ENCODE measurements at places on chromosomes 3 and 15. TPM values are rescaled to one million over a fixed set of nuclear protein-coding genes. Genes with fewer than 3 reads are reported as not detected.

CLDN18 gene
- total RNA-seq = not detected

MYZAP gene
- total RNA-seq = 0.82 TPM

PP2D1 gene
- total RNA-seq = not detected

TIGIT gene
- total RNA-seq = 48.1 TPM

GNL3 gene
- total RNA-seq = 110 TPM

POLQ gene
- total RNA-seq = 0.47 TPM

ADCY5 gene
- not detected for total RNA-seq

ANKUB1 gene
- total RNA-seq = not detected

SLC49A4 gene
- total RNA-seq = 7.2 TPM

TM6SF1 gene
- total RNA-seq = not detected

GLT8D1 gene
- total RNA-seq = 25.1 TPM

ADAMTSL3 gene
- 0.15 TPM for total RNA-seq

LRRC49 gene
- total RNA-seq = 0.77 TPM

COL8A1 gene
- total RNA-seq = 0.16 TPM

CCR9 gene
- 4.2 TPM for total RNA-seq

ADGRG7 gene
- not detected for total RNA-seq

KLF15 gene
- 0.35 TPM for total RNA-seq

OIP5 gene
- total RNA-seq = not detected

RCCD1 gene
- total RNA-seq = 5.7 TPM

TTLL13 gene
- 0.47 TPM for total RNA-seq

NEK4 gene
- 22.2 TPM for total RNA-seq

OXSM gene
- total RNA-seq = 13.7 TPM

CCR5 gene
- total RNA-seq = 12.5 TPM

Data from T-cell (primary cell).